ENCODE measurements at places on chromosomes 5 and 9. TPM values are rescaled to one million over a fixed set of nuclear protein-coding genes. Genes with fewer than 3 reads are reported as not detected.

Gene PCDHB5
- polyA plus RNA-seq: 0.65 TPM

Gene PCDHB1
- polyA plus RNA-seq: 0.01 TPM

Gene PLPPR1
- 1.4 TPM for polyA plus RNA-seq

Gene STKLD1
- polyA plus RNA-seq: 3.1 TPM

Gene OBP2B
- polyA plus RNA-seq: not detected

Gene AFAP1L1
- polyA plus RNA-seq: 9.8 TPM

Gene TOR1A
- 41.8 TPM for polyA plus RNA-seq

Gene RALGDS
- polyA plus RNA-seq: 49.5 TPM

Gene STARD4
- 26.2 TPM for polyA plus RNA-seq

Gene ORM2
- polyA plus RNA-seq: 70.2 TPM

Gene DMGDH
- polyA plus RNA-seq: 0.55 TPM

Gene SH3PXD2B
- polyA plus RNA-seq: 29.7 TPM

Gene FOXD4
- 0.53 TPM for polyA plus RNA-seq

Gene OR1Q1
- not detected for polyA plus RNA-seq

Gene MAMDC2
- 11.2 TPM for polyA plus RNA-seq

Gene DDX4
- not detected for polyA plus RNA-seq

Gene AK3
- polyA plus RNA-seq: 24.9 TPM

Gene NNT
- 8.5 TPM for polyA plus RNA-seq

Gene KCNIP1
- polyA plus RNA-seq: 0.45 TPM

Gene CPLANE1
- 2.5 TPM for polyA plus RNA-seq

Gene KIF24
- 0.71 TPM for polyA plus RNA-seq

Gene PCSK5
- polyA plus RNA-seq: 1.9 TPM

Gene HEMGN
- polyA plus RNA-seq: 0.14 TPM

Gene TMEFF1
- polyA plus RNA-seq: 0.01 TPM

Gene GDA
- 1.5 TPM for polyA plus RNA-seq

Gene F2RL1
- 3.8 TPM for polyA plus RNA-seq

Gene CCDC112
- 9.9 TPM for polyA plus RNA-seq

Gene C5orf58
- not detected for polyA plus RNA-seq

Gene ENTPD2
- 0.39 TPM for polyA plus RNA-seq

Gene PCDHB16
- polyA plus RNA-seq: 1.0 TPM

Gene AGXT2
- not detected for polyA plus RNA-seq

Gene OR13C9
- not detected for polyA plus RNA-seq

Data from lung (tissue), 17 donors.